ENCODE measurements at places on chromosomes 12 and 14. TPM values are rescaled to one million over a fixed set of nuclear protein-coding genes. Genes with fewer than 3 reads are reported as not detected.

Gene DLGAP5
- total RNA-seq = 4.4 TPM

GRCh38 chr12:104248444-104248843 is 32.9 kb downstream of the TXNRD1 start:
- no peak for DNase-seq

DNA sequence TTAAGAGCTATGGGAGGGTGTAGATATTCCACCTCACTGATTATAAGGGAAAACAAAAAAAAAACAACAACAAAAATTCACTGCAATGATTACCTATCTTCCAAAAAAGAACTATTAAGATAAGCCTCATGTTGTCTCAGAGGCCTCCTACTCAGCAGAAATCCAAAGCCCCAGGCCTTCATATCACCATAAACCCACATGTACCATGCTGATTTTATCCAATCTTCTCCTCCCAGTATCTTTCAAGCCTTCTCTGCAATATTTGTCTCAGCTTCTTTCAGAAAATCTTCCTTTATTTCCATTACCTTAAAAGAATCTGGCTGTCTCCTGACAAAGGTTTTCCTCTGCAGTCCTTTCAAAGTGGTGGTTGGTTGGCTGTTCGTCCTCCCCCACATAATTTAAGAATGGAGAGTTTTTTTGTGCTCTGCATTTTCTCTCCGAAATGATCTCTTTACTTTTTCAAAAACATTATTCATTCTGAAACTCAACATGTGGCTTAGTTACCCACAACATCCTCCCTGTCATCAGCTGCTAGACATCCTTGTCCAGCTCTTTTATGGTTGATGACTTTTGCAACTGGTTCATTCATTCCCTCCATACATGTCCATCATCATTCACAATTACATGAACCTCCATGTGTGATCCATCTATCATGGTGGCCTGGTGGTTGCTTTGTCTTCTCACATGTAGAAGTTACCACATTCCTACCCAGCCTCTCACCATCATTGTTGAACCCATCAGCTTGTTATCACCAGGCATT is 2.9 kb upstream of the EPYC start:
- no peak for DNase-seq

Gene MSRB3
- total RNA-seq = 17.8 TPM

Gene AREL1
- 40.2 TPM for total RNA-seq

- DNase-seq = no peak
Measured at GRCh38 chr14:106518054-106518943, 991.9 kb downstream of the TMEM121 start.

- DNase-seq = no peak
Measured at GRCh38 chr12:94227066-94227465, 78.7 kb downstream of the PLXNC1 start.

Gene ACOT6
- not detected for total RNA-seq

DNA sequence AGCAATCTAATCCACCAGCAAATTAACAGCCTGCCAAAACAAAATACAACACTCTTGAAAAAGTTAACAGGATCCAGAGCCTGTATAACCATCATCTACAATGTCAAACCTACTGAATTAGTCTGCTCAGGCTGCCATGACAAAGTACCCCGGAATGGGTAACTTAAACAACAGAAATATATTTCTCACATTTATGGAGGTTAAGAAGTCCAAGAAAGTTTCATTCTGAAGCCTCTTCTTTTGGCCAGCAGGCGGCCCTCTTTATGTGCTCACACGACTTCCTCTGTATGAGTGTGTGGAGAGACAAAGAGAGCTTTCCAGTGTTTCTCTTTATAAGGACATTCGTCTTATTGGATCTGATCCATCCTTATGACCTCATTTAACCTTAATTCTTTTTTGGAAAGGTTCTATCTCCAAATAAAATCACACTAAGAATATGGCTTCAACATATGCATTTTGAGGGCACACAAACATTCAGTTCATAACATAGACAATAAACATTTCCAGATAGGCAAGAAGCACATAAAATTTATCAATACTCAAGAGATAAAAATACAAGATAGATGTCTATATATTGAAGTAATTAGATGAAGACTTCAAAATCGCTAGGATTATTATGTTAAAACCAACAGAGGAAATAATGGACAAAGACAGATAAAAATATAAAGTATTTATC is 5.9 kb upstream of the RERG start:
- no peak for DNase-seq

Gene CNTN1
- 0.27 TPM for total RNA-seq

DNA sequence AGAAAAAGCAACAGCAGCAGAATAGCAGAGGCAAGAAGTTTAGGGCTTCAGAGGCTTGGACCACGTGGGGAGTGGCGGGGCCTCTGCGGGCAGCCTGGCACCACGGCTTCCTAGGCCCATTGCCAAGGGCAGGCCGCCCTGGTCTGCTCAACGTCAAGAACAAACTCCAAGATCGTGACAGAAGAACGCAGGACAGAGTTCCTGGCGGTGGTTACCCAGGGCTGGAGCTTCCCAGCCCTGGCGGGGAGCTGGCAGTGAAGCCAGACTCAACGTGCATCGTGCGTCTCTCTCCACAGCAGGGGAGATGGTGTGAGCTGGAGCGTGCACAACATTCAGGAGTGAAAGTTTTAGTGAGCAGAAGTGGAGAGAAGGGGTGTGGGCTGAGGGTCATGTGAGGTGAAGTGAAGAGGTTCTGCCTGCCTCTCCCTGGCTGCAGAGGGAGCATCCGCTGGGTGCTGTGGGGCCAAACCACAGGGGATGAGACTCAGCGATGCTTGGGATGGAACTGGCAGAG is 13.9 kb upstream of the CACNA2D4 start:
- DNase-seq = peak; percentile 12

Gene IRAK4
- total RNA-seq = 17.7 TPM

Gene PRIMA1
- not detected for total RNA-seq

Gene RPGRIP1
- total RNA-seq = not detected

Gene MYF6
- not detected for total RNA-seq

DNA sequence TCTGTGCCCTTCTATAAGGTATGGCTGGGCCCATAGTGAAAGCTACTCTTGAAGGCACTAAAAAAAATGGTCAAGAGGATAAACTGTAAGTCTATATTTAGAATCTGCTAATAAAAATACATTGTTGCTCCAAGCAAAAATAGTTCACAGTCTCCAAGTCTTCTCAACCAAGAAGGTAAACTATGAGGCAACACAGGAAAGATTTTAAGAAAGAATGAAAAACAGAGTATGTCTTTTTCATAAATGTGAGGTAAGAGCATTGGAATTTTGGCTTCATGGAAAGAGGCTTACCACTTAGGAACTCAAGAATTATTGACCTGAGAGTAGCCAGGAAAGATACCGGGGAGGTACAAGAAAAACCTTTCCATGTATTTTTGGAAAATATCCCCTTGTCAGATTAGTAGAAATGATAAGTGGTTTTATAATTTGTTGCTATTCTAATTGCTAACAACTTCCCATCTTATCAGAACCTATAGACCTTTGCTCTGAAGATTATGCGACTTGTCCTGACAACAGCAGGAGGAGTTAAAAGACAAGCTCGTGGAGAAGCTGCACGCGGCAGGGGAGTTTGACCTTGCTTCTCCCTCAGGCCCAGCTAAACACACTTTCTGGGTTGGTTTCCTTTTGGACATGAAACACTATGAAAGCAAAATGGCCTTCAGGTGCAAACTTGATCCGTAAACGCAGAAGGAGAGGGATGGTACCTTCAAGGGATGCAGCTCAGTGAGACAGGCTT is 238.1 kb downstream of the FOXN3 start:
- DNase-seq = no peak

DNA sequence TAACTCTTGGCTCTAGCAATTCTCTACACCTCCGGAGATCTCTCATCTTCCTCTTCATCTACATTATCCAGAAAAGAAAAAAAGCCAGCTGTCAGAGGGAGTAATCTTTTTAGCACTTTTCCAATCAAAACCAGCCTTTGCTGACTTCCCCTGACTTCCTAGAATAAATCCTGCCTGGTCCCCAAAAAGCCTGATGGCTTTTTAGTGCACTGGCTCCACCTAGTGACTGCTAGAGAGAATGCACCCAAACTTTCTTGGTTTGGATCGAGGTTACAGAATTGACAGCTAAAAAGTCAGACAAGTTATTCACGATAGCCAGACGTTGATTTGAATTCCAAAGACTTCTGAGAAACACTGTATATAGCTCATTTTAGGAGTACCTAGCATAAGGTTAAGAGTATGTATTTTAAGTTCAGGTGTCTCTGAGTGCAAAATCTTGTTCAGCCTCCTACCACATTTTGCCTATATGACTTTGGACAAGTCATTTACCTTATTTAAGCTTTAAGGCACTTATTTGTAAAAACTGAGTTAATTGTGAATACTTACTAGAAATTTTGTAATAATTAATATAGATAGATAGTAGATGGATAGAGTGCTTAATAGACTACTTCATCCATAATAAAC is 185.7 kb upstream of the GRIN2B start:
- no peak for DNase-seq

Gene STAT6
- total RNA-seq = 67.8 TPM

- DNase-seq = no peak
Measured at GRCh38 chr14:24826390-24826789, 192.4 kb upstream of the GZMB start.

DNA sequence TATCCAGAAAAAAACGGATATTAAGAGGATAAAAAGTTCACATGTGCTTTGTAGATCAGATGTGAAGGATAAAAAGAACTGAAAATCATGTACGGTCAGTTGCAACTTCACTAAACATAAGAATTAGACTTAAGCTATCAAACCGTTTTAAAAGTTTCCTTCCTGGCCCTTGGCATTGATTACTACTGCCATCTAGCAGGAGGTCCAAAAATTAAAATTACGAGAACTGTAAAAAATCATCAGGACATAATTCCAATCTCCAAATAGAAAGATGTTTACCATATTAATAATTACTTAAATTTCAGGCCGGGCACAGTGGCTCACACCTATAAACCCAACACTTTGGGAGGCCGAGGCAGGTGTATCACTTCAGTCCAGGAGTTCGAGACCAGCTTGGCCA is 7.9 kb downstream of the WDR89 start:
- DNase-seq = no peak

Gene PARPBP
- 5.9 TPM for total RNA-seq

Gene LPAR5
- total RNA-seq = 3.8 TPM

Gene MIPOL1
- 7.1 TPM for total RNA-seq

DNA sequence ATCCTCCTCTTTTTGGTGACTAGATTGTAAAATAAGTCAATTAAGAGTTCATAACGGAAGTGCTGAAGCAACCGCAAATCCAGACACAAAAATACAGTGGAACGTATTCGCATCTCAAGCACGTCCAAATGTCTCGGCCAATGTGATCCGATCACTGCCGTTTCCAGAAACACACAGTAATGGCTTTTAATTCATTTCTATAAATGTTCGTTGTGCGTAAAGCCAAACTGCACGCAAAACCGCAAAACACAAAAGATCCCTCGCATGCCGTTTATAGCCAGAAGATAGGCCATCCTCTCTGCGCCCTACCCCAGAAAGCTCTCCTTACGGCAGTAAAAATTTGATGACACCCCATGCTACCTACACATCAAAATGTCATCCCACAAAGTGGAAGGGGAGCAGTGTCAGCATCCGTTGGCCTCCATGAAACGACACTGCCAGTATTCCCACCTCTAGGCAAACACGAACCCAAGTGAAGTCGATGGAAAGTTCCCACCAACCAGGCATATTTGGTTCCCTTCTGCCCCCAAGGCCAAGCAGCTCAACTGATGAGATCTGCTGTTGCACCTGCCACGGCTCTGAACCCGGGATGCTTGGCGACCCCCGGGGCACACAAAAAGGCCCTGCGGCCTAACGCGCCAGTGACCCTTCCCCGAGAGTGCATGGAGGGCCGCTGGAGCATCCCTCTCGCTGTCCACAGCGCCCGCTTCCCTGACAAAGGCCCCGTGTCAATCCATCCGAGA is 1.4 kb downstream of the HECTD4 start:
- no peak for DNase-seq

GRCh38 chr12:41333974-41334373 is 145.9 kb downstream of the PDZRN4 start:
- no peak for DNase-seq

DNA sequence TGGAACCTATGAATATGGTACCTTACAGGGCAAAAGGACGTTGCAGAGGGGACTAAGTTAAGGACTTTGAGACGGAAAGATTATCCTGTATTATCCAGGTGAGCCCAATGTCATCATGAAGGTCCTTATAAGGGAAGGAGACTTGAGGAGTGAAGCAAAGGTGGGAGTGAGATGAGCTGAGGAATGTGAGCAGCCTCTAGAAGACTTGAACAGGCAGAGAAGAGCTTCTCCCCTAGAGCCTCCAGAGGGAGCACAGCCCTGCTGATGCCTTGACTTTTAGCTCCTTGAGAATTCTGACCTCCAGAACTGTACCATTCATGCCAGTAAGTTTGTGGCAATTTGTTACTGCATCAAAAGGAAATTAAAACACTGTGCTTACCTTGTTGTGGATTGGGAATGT is 41.8 kb upstream of the DCD start:
- no peak for DNase-seq

- DNase-seq = no peak
Measured at GRCh38 chr14:97058074-97058467, 260.9 kb downstream of the VRK1 start.

Gene TPPP2
- not detected for total RNA-seq

Data from kidney epithelial cell (primary cell).